T47D (cell line): ENCODE measurements at places on chromosomes 12 and 14.

GRCh38 chr12:115758183-115758582, 519.3 kb downstream of the MED13L start:
- DNase-seq = no peak

GRCh38 chr14:70245026-70245425, 56.3 kb upstream of the SLC8A3 start:
- DNase-seq = no peak

DNA sequence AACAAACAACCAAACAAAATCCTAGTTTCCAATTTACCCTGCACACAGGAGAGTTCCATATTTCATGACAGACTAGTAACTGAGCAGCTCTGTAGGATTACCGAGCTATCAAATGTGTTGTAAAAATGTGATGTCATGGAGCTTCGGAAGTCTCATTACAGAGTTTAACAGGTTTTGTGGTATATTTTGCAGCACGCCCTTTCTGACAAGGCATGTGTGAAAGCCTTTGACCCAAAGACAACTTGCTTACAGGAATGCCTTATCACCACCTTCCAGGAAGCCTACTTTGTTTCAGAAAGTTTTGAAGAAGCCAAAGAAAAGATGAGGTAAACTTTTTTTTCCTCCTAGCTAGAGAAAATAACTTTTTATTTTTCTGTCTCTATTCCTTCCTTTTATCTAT, 92.4 kb downstream of the TPH2 start:
- no peak for DNase-seq

- no peak for DNase-seq
Measured at GRCh38 chr12:49017891-49018260, 700 bp downstream of the PRKAG1 start.

DNA sequence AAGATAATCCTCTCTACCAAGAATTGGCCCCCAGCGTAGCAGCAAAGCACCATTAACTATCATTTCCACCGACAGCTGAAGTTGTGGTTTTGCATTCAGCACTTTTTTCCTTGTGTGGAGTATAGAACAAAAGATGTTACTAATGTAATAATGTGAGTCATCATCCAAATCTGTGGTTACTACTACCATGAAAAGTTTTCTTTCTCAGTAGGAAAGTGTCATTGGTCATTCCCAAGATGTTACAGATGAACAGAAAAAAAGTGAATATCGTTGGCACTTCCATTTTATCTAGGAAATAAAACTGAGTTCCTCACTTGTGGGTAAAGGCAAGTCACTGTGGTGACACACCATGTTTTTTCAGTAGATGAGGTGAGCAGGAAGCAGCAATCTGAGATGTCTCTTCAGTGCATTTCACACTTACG, 30.3 kb upstream of the IFNG start:
- no peak for DNase-seq

GRCh38 chr12:29415111-29415510, 34.1 kb upstream of the ERGIC2 start:
- DNase-seq = no peak

GRCh38 chr14:95483309-95484165, 32.9 kb downstream of the SYNE3 start:
- DNase-seq = no peak

DNA sequence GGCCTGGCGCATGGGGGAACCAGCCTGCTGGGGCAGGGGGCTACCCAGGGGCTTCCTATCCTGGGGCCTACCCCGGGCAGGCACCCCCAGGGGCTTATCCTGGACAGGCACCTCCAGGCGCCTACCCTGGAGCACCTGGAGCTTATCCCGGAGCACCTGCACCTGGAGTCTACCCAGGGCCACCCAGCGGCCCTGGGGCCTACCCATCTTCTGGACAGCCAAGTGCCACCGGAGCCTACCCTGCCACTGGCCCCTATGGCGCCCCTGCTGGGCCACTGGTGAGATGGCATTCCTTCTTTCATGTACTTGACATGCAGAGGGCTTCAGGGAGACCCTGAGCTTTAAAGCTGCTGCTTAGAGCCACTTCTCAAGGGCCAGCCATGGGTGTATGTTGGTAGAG, 9.0 kb downstream of the LGALS3 start:
- peak; percentile 20 for DNase-seq

DNA sequence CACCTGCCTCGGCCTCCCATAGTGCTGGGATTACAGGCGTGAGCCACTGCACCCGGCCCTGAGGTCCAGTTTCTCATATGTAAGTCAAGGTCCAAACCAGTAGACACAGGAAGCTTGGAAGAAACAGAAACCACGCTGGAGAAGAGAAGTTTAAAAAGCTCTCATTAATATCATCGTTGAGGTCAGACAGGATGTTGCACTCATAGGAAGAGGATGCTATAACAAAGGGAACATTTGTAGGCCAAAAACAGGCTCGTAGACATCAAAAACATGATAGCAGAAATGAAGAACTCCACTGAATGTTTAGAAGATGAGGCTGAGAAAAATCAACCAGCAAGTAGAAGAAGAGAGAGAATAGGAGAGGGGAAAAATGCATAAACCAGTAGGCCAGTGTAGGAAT, 46.8 kb downstream of the ACACB start:
- DNase-seq = no peak

GRCh38 chr12:24066865-24067264, 117.4 kb upstream of the SOX5 start:
- no peak for DNase-seq

- no peak for DNase-seq
Measured at GRCh38 chr14:61877035-61877390, 114.8 kb downstream of the SNAPC1 start.

DNA sequence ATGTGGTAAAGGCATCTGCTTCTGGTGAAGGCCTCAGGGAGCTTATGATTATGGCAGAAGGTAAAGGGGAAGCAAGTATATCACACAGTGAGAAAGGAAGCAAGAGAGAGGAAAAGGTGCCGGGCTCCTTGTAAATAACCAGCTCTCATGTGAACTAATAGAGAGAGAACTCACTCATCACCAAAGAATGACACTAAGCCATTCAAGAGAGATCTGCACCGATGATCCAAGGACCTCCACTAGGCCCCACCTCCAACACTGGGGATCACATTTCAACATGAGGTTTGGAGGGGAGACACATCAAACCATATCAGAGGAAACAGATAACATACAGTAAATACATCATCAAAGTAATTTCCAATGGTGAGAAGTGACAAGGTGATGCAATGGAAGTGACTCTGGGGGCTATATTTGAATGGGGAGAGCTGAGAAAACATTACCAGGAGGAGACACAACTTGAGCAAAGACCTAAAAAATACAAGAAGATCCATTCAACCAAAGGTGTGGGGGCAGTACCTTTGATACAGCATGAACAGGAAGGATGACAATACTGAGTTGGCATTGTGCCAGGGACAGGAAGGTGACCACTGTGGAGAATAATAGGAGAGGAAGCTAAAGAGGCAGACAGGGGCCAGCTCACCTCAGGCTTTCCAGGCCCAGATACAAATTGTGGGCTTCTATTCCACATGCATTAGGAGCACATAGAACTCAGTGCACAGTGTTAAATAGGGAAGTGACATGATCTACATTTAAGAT, 134.4 kb upstream of the GRIP1 start:
- DNase-seq = peak; percentile 14

DNA sequence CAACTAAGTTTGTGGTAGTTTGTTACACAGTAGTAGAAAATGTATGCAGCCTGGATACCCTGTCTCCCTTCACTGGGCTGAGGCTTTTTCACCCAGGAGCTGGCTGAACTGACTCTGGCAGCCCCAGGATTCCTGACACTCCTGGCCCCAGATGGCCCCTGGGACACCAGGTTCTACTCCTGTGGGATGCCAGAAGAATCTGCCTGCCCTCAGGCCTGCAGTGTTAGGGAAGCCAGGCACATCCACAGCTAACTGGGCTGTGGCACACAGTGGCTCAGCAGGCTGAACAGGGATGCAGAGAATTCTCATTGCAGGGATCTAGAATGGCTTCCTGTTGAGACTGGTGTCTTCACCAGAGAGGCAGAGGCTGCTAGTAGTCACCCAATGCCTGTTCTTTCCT, 8.5 kb downstream of the IFI27 start:
- no peak for DNase-seq

DNA sequence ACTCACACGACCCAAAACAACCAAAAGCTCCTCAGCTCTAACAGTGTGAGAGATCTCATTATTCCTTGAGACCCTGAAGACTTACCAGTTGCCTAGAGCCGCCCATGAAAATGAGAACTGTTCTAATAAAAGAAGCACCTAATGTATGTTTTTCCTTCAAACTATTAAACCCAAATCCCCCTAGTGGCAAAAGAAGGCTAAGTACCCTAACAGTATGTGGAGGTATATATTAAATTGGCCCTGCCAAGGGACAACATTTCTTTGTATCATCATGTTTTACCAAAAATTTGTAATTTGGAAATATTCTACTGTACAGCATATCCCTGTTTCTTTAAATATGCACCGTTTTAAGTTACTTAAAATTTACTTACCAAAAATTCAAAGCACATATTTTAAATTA, 38.0 kb upstream of the PPFIA2 start:
- peak; percentile 57 for DNase-seq

GRCh38 chr12:94570161-94570560, 80.2 kb downstream of the TMCC3 start:
- no peak for DNase-seq

DNA sequence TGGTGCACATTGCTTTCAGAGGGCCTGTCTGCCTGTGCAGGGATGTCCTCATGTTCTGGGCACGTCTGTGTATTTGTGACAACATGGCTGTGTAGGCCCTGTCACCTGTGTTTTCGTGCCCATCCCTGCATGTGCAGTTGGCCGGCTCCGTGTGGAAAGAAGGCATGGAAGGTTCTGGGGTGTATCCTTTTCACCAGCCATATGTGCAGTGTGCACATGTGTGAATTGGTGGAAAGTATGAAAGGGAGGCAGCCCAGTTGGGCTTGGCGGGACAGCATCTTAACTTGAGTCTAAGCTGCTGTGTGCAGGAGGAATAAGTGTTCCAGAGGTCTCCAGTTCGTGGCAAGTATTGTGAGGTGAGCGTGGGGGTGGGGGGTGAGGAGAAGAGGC, 669 bp downstream of the TSPAN11 start:
- no peak for DNase-seq

- DNase-seq = no peak
Measured at GRCh38 chr12:90235642-90236041, 527.0 kb upstream of the ATP2B1 start.

DNA sequence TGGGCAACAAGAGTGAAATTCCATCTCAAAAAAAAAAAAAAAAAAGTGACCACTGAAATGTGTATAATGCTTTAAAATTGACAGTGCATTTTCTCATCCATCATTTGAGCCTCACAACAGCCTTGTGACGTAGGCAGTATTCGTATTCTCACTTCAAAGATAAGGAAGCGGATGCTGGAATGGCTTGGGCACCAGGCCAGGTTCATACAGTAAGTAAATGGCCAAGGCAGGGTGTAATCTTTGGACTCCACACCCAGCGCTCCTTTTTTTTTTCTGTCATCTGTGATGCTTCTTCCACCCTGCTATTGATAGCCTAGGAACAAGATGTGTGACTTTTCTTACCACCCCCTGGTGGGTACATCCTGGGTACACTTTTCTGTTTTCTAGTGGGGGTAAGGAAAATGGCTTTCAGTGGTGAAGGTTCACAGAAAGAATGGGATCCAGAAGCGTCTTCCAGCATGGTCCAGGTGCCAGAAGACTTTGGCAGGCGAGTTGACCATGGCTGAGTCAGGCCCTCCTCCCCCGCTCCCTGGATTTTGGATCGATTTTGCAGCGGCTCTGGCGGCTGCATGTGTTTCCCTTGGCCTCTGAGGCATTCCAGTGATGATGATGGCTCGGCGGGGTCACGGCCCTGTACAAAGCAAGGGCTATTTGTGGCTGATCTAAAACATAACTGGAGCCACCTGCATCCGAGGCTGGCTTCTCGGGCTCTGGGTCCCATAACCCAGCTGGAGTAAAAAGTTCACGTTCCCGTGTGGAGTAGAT, 110.6 kb downstream of the CACNA1C start:
- no peak for DNase-seq

DNA sequence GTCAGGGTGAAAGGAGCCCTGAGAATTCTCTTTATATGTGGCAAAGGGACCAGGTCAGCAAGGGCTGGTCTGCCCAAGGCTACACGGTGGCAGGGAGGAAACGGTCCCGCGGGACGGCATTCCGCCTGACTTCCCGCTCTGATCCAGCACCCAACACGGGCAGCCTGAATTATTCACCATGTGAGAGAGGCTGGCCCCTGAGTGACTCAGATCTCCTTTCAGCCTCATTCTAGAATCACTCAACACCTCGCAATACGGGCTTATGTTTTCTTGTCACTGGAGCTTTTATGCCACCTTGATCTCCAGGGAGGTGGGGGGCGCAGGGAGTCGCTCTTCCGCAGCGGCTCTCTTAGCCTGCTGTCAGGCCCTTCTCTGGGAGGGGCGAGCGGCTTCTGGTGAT, 8.5 kb downstream of the LRTM2 start:
- DNase-seq = no peak

- DNase-seq = no peak
Measured at GRCh38 chr12:93208011-93208410, 169.7 kb upstream of the NUDT4 start.

GRCh38 chr14:94132285-94132887, 3.0 kb upstream of the IFI27L2 start:
- DNase-seq = peak; percentile 34

GRCh38 chr14:100777818-100778525, 47.9 kb upstream of the MEG3 start:
- no peak for DNase-seq

- no peak for DNase-seq
Measured at GRCh38 chr14:104682107-104682593, 7.3 kb upstream of the INF2 start.

GRCh38 chr14:34964977-34965764, 17.6 kb upstream of the SRP54 start:
- no peak for DNase-seq

DNA sequence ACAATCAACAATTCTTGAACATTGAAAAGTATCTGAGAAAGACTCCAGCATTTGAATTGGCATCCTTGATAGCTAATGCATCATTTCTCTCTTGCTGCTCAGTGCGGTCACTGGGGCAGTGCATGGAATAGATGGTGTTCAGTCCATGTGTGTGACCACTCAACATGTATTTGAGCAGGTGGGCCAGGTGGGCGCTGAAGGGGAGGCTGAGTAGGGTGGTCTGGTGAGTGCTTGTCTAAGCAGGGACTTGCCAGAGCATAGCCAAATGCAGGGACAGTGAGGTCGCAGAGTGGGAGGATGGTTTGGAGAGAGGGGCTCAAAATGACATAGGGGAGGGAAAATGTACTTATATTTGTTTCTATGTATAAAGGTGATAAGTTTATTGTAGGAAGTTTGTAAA, 409.0 kb downstream of the TMEM121 start:
- no peak for DNase-seq

DNA sequence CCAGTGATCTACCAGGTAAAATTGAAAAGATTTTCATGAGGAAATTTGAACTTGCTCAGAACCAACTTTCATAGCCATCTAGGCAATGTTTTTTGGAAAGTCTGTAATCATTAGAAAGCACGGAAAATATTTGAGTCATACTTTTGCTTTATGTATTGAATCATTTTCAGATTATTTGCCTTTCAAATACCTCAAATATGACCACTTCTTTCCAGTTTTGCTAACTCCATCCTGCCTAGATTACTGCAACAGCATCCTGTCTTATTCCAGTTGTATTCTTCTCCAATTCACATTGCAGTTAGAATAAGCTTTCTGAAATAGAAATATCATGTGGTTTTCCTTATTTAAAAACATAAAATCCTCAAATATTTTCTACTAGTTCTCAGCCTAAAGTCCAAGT, 239.8 kb upstream of the FAR2 start:
- DNase-seq = no peak

- no peak for DNase-seq
Measured at GRCh38 chr12:92096346-92097136, 49.1 kb downstream of the BTG1 start.

GRCh38 chr12:94271351-94271750, 123.0 kb downstream of the PLXNC1 start:
- no peak for DNase-seq

GRCh38 chr14:38186216-38186615, 21.5 kb upstream of the SSTR1 start:
- DNase-seq = no peak
